ENCODE measurements at places on chromosomes 2 and 18.

GRCh38 chr2:241798081-241798630 lies 10.8 kb upstream of the NEU4 start:
- DNase-seq: no peak

GRCh38 chr2:131043199-131044074 lies 49.8 kb downstream of the FAM168B start:
- no peak for DNase-seq

GRCh38 chr2:234257859-234258561 lies 207.5 kb downstream of the SPP2 start:
- DNase-seq: no peak

- no peak for DNase-seq
Observed at GRCh38 chr2:26571316-26571715, 69.8 kb downstream of the CIB4 start.

GRCh38 chr2:173434762-173435569 lies 80.3 kb downstream of the CDCA7 start:
- no peak for DNase-seq

DNA sequence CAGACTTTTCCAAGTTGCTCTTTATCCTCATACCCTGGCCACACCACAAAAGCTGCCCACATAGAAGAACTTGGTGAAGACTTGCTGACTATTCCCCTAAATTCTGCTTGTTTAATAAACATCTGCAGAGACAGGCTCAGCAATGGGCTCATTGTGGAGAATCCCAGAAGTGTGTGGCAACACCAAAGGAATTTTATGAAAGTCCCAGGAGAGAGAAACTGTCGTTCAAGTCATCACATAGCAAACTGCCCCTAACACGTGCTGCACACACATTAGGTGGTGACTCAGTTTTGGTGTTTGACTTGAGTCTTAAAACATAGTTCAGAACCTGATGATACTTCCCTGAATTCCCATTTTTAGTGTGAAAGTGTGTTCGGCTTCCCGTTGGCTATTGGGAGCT lies 38.6 kb downstream of the CYP1B1 start:
- no peak for DNase-seq

GRCh38 chr2:172080641-172081220 lies 4.6 kb upstream of the DLX1 start:
- no peak for DNase-seq

- no peak for DNase-seq
Observed at GRCh38 chr2:190996338-190996946, 17.5 kb downstream of the STAT1 start.

- DNase-seq: no peak
Observed at GRCh38 chr2:142052220-142052863, 78.5 kb downstream of the LRP1B start.

DNA sequence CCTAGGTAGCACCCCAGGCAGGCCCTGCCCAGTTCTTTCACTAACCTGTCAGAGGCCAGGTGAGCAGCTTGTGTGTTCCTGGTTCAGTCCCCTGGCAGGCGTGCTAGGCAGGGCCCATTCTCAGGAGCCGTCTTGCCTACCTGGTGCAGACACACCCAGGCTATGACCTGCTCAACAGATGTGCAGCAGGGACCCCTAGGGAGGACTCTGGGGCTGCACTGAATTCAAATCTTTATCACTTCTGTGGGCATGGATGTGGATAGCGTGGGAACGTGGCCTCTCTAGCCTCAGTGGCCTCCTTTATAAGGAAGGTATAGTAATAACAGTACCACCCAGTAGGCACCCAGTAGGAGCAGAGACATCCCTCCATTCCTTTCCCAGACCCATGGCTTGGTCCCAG lies 48.4 kb downstream of the PLEKHB2 start:
- DNase-seq: no peak

DNA sequence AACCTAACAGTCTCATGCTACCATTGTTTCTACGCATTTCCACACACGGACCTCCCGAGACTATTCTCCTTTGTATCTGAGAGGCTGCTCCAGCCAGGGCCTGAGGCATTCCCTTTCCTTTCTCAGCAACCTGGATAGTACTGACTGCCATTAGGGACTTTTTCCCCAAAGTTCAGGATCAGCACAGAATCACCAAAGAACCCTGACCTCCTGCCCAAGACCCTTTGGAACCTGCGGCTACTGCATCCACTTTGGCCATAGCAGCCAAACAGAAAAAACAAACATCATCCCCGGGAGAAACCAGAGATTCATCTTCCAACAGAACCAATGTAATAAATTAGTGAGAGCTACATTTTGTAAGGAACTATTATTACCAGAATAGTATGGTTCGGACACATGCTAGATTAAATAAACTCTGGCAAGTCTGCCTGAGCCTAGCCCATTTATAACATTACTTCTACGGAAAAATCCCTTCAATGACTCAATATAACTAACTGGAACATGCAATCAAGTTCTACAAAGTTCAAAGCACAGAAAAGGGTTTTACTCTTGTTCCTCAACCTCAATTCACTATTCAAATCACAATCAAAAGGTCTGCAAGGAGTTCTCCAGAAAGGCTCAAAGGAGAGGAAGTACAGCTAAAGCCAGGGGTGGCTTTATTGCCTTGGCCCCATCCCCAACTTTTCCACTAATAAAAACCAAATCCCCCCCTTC lies 51.8 kb downstream of the LPIN2 start:
- no peak for DNase-seq

GRCh38 chr2:221077251-221077650 lies 494.9 kb downstream of the EPHA4 start:
- no peak for DNase-seq

- DNase-seq: no peak
Observed at GRCh38 chr2:23073671-23074070, 311.3 kb upstream of the KLHL29 start.

DNA sequence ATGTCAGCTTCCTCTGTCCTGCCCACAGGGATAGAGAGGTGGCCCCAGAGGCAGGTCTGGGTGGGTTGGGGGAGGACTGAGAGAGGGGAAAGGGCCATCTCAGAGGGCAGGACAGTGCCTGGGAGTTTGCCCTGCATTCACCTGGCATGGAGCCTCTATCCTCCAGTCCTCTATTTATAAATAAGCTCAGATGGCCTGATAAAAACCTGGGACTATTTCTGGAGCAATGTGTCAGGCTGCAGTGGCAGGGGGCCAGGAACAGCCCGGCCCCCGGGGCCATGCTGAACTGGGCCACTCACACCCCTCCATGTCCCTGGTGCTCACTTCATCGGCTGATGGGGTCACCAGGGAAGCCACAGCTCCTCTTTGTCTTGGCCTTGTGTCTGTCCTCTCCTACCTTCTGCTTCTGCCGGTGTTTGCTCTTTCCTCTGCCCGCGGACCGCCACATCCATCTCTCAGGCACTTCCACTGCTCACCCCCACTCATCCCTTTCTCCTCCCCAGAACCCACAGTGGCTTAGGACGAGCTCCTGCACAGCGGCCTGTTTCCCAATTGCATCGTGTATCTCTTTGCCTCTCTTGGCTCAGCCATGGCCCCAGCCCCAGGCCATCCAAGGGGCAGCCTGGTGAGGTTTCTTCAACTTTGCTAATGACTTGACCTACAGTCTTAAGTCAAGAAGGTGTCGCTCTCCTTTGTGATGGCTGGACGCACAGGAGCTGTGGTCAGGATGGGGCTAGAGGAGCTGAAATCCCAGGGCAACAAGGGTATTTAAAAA lies 38.8 kb downstream of the SCTR start:
- no peak for DNase-seq

- DNase-seq: no peak
Observed at GRCh38 chr2:80778704-80779103, 474.2 kb upstream of the LRRTM1 start.

DNA sequence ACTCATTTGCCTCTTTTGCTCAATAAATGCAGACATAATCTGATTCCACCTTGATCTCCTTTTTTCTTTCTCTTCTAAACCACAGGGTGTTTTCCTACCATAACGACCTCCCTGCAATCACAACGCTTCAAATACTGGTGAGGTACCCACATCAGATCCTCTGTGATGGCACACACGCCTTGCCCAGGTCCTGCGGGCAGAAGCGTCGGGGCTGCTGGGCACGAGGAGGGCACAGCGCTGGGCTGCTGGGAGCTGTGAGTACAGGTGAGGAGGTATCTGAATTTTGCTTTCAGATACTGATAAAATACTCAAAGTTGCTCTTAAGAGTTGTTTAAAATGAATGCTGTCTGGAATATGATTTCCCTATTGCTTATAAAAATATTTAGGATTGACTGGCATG lies 186.1 kb upstream of the PXDN start:
- DNase-seq: no peak

DNA sequence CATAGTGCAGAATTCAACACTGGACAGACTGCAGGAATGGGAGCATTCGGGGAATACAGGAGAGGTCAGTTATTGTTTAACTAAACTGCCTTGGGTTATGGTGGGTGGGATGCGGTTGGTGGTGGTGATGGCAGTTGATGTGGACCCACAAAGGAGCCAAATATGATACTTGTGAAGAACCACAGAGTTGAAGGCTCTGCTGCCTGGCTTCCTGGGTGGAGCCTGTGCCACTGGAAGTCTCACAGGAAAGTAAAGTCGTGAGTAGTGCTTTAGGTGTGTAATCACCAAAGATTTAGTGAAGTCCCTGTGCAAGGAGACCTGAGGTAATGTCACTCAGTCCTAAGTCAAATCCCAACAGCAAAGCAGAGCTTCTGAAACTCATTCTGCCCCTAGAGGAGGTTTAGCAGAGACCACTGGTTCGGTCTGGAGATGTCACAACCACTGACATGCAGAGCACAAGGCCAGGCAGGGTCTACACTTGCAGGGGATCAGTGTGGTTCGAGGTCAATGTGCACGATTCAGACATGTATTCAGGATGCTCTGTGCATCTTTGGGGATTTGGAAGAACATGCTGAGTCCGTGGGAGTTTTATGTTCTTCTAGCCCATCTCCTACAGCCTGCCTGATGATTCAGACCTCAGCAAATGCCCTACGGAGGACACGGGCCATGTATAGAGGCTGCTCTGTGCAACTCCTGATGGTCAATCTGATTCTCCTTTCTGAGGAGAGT lies 1150.9 kb downstream of the RPIA start:
- no peak for DNase-seq

- DNase-seq: no peak
Observed at GRCh38 chr2:30149976-30150375, 3.2 kb downstream of the YPEL5 start.

DNA sequence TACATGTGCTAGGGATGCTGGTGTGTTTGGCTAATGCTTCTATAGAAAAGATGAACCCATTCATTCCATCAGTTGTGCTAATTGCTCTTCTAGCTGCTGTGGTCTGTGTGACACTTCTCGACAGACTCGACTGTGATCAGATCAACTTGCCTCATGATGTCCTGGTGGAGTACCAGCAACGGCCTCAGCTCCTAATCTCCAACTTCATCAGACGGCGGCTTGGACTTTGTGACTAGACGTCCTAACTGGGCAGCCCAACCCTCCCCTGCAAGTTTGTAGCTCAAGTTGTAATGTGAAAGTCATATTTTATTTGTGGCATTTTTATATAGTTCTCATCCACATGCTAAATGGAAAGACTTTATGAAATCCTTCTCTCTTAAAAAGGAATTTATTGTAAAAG lies 33.0 kb downstream of the UPP2 start:
- DNase-seq: no peak

- no peak for DNase-seq
Observed at GRCh38 chr2:26309921-26310320, 36.0 kb upstream of the SELENOI start.

- DNase-seq: no peak
Observed at GRCh38 chr2:47093626-47094025, 61.5 kb downstream of the STPG4 start.

GRCh38 chr2:56291711-56292110 lies 107.9 kb downstream of the CCDC85A start:
- no peak for DNase-seq

DNA sequence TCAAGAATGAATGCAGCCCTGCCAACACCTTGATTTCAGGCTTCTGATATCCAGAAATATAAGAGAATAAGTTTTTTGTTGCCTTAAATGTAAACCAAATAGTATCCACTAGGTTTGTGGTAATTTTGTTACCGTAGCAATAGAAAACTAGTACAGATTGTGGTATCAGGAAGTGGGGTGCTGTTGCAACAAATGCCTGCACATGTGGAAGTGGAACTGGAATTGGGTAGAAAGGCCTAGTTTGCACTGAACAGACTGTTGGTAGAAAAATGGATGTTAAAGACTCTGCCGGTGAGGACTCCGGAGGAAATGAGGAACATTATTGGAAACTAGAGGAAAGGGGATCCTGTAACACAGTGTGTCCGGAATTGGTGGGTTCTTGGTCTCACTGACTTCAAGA lies 145.8 kb upstream of the MGAT5 start:
- DNase-seq: no peak

GRCh38 chr2:8162552-8162951 lies 519.3 kb upstream of the ID2 start:
- no peak for DNase-seq

GRCh38 chr2:66469214-66469902 lies 34.4 kb downstream of the MEIS1 start:
- DNase-seq: no peak

GRCh38 chr18:8607776-8608742 lies 1.2 kb upstream of the RAB12 start:
- DNase-seq: no peak

DNA sequence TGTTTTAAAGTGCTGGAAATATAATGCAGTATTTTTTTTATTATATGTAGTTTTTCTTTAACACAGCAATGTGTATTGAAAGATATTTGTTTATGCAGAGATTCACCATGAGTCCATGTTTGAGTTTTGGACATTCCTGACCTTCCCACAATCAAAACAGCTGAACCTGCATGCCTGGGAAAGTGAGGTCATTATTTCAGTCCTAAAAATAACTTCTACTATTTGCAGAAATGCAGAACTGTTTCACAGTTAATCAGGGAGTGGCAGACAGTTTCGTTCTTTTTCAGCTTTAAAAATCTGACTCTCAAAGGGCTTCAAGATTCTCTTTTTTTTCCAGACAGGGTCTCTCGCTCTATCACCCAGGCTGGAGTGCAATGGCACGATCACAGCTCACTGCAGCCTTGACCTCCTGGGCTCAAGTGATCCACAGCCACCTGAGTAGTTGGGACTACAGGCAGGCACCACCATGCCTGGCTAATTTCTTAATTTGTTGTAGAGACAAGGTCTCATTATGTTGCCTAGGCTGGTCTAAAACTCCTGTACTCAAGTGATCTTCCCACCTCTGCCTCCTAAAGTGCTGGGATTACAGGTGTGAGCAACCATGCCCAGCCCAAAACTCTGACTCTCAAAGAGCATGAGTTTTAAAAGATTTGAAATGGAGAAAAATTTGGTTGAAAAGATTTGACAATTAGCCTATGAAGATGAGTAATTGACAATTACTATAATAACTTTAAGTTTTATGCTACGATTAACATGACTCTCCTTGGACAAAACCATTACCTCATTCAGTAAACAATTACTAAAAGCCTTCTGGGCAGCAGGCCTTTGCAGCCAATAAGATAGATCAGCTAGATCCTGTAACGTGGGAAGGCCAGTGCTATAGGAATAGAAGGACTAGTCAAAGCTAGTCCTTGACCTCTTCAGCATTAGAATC lies 5.0 kb upstream of the MYL12B start:
- DNase-seq: no peak

DNA sequence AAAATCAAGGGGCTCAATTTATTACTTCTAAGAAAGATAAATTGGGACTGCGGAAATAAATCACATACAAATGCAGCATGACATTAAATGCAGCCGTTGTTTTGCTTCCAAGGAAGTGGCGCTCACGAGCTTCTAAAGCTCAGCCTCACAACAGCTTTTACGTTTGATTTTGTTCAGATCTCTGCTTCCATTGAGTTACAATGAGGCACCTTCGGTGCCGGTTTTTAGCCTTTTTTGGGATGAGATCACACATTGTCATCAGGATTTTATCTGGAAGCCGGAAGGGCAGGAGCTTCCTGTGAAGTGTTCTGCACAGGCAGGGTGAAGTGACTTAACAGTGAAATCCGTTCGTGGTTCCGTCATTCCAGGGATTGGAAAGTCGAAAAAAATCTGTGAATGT lies 209.8 kb downstream of the DCDC2C start:
- no peak for DNase-seq
